Pancreas (tissue), 10 donors: ENCODE measurements at places on chromosomes 5 and 9.

DNA sequence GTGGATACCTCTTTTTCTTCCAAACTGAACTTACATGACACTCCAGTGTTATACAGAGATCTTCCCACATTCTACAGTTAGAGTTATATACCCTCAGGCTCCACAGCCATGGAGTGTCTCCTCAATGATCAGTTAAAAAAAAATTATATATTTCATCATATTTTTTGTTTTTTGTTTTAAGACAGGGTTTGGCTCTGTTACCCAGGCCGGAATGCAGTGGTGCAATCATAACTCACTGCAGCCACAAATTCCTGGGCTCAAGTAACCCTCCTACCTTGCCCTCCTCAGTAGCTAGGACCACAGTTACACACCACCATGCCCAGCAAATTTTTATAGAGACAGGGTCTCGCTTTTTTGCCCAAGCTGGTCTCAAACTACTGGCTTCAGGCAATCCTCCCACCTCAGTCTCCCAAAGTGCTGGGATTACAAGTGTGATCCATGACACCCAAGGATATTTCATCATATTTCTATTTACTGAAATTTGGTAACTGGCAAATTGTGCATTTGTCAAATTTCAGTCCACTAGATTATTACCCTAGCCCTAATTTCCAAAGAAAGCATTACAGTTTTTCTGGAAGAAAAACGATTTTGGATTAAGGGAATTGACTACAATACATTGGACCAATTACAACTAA is 18.1 kb upstream of the SCAI start:
- DNase-seq: no peak
- no peaks in the 10 kb centered on the region for H3K4me1 ChIP-seq
- no peak overlapping the region for H3K4me3 ChIP-seq
- H3K36me3 ChIP-seq: no peaks in the 10 kb centered on the region
- H3K27me3 ChIP-seq: no peaks in the 10 kb centered on the region

DNA sequence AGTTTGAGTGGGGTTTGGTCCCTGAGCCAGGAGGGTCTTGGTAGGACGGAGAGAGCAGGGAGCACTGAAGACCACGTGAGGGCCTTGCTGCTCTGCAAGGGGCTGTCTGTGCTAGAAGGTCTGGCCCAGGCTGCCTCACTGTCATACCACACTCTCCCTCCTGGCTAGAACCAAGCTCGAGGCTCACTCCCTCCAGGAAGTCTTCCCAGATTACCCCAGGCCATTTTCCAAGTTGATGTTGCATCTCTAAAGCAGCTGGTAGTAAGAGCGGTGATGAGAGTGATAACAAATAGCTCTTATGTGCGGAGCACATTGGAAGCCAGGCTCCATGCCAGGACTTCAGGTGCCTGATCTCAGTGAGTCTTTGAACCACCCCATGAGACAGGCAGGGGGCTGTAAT is 6.6 kb downstream of the MYMK start:
- H3K4me1 ChIP-seq: no peaks in the 10 kb centered on the region
- H3K27me3 ChIP-seq: no peaks in the 10 kb centered on the region
- H3K4me3 ChIP-seq: no peak overlapping the region
- DNase-seq: no peak
- no peaks in the 10 kb centered on the region for H3K36me3 ChIP-seq

- no peaks in the 10 kb centered on the region for H3K36me3 ChIP-seq
- no peaks in the 10 kb centered on the region for H3K27me3 ChIP-seq
- no peaks in the 10 kb centered on the region for H3K4me1 ChIP-seq
- no peak overlapping the region for H3K27ac ChIP-seq
Measured at GRCh38 chr5:128228521-128228920, 145.0 kb downstream of the SLC12A2 start.

DNA sequence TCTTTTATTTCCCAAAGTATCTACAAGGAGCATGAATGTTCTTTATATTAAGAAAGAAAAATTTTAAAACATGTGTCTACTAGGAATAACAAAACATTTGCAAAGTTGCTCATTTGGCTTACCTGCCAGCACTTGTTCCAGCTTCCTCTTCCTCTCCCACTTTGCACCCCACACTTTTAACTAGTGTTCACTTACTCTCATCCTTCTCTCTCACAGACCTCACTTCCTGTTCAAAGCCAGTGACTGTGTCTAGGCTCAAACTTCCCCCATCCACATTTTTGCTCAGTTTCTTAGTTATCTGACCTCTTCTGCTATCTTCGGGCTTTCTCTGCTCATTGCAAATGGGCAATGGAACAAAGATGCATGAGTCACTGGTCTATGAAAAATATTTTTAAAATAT is 512.2 kb upstream of the ZNF462 start:
- no peak overlapping the region for H3K27ac ChIP-seq
- no peak for DNase-seq
- no peaks in the 10 kb centered on the region for H3K36me3 ChIP-seq
- no peaks in the 10 kb centered on the region for H3K4me1 ChIP-seq
- no peak overlapping the region for H3K4me3 ChIP-seq

DNA sequence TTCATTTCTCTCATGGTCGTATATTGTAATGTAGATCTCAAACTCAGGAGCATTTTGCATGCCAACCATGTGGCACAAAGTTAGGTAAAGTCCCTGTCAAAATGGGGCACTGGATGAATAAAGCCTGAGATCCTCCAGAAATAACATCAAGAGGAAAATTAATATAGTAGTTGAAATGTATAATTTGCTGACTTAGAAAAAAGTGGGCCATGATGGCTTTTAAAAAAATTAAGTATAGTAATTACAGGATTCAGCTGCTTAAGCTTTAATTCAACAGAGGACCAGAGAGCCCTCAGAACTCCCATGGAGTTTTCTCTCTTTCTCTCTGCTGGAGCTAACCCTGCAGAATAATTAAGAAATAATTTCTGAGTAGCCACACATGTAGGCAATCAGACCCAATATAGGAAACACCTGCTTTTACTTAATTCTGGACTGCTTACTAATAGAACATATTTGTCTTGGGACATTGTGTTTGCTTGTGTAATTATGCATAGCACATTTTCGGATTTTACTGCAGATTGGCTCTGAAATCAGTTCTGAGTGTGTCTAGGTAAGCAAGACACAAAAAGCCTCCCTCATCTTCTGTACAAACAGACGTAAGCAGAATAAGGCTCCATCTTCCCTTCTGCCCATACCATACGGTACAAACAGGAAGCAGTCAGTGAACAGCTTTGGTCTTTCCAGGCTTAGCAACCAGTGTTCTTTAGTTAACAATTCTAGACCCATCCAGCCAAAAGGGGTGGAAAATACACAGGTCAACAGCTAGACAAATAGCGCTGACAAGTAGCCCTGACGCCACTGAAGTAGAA is 26.5 kb upstream of the PCSK1 start:
- H3K36me3 ChIP-seq: no peaks in the 10 kb centered on the region
- no peak overlapping the region for H3K4me3 ChIP-seq
- no peak for DNase-seq

DNA sequence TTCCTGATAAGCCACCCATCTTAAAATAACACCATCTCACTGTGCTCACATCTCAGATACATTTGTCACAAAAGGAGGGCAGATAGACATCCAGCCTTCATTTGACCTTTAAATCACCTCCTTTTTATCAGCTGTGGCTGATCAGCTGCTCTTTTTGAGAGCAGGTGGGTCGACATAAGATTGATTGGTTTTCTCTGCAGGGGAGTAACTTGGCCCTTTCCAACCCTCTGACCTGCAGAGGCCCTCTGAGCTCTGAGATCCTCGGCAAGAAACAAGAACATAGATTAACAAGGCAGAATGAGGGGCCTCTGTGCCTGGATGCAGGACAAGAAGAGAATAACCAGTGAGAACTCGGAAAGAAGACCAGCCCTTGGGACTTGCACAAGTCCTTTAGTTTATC is 33.5 kb upstream of the GLRA1 start:
- H3K4me1 ChIP-seq: no peaks in the 10 kb centered on the region
- DNase-seq: no peak
- no peaks in the 10 kb centered on the region for H3K36me3 ChIP-seq
- H3K27me3 ChIP-seq: no peaks in the 10 kb centered on the region
- no peak overlapping the region for H3K27ac ChIP-seq

- H3K27me3 ChIP-seq: no peaks in the 10 kb centered on the region
- H3K4me3 ChIP-seq: no peak overlapping the region
- no peaks in the 10 kb centered on the region for H3K4me1 ChIP-seq
- H3K36me3 ChIP-seq: no peaks in the 10 kb centered on the region
- no peak overlapping the region for H3K27ac ChIP-seq
- DNase-seq: no peak
Measured at GRCh38 chr5:9282211-9282610, 263.7 kb downstream of the SEMA5A start.

DNA sequence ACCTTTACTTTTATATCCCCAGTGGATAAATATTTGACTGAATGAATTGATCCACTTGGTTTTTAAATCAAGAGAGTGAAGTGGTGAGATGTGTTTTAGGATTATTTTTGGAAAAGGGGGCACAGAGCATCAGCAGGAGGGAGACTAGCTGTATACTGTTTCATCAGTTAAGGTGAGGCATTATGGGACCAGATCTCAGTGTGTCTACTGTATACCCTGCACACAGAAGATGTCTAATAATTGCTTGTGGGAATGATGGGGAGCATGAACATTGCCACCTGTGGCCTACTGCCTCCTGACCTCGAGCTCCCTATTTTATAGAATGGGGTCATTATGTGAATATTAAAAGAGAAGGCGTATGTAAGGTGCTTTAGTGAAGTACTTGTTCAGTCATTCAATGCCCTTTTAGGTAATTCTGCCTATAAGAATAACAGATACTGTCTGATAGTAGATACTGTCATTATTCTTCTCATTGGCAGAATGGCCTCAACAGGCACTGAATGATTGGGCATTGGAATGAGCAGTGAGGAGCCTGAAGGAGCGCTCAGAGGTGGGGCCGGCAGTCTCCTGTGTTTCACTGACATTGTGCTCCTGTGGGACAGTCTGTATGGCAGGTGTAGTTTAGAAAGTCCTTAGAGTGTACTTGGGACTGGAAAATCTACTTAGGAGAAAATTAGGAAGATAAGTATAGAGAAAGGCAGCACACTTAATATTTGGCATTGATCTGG is 47.4 kb upstream of the FAM120AOS start:
- H3K27me3 ChIP-seq: no peaks in the 10 kb centered on the region
- H3K4me1 ChIP-seq: peaks cover 8% of the 10 kb centered on the region

DNA sequence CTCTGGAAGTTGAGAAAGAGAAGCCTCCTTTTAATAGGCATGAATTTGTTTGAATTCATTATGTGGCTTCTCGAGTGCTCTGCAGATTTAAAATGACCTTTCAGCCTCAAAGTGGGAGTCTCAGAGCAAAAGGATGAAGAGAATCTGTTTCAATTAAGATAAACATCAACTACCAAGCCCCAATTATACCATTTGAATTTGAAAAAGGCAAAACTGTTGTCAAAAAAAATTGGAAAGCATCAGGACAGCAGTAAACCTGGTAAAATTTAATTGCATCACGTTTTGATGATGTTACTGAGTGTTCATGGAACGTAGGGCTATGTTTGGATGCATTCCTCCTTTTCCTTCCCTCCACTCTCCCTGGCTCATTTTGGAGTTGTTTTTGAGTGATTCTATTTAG is 637.2 kb downstream of the PDE4D start:
- no peaks in the 10 kb centered on the region for H3K27me3 ChIP-seq
- no peaks in the 10 kb centered on the region for H3K4me1 ChIP-seq
- no peak for DNase-seq
- H3K27ac ChIP-seq: no peak overlapping the region
- no peaks in the 10 kb centered on the region for H3K36me3 ChIP-seq

DNA sequence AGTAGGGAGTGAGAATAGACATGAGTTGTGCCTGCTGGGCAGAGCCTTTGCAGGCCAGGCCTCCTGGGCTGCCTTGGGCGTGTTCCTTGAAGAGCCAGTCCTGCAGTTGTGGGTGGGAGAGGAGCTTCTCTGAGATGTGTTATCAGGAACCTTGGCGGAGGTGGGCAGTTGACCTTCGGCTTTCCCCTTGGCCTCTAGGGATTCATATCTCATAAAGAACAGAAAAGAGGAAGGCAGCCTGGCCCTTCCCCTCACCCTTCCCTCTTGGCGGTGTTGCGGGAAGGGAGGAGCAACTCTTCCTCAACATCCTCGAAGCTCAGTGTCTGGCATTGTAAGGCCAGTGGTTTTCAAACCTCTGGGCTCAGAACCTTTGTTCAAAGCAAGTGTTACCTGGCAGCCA is 59.2 kb downstream of the DAPK1 start:
- no peaks in the 10 kb centered on the region for H3K27me3 ChIP-seq
- no peak overlapping the region for H3K4me3 ChIP-seq
- H3K27ac ChIP-seq: no peak overlapping the region
- H3K36me3 ChIP-seq: no peaks in the 10 kb centered on the region
- no peak for DNase-seq

DNA sequence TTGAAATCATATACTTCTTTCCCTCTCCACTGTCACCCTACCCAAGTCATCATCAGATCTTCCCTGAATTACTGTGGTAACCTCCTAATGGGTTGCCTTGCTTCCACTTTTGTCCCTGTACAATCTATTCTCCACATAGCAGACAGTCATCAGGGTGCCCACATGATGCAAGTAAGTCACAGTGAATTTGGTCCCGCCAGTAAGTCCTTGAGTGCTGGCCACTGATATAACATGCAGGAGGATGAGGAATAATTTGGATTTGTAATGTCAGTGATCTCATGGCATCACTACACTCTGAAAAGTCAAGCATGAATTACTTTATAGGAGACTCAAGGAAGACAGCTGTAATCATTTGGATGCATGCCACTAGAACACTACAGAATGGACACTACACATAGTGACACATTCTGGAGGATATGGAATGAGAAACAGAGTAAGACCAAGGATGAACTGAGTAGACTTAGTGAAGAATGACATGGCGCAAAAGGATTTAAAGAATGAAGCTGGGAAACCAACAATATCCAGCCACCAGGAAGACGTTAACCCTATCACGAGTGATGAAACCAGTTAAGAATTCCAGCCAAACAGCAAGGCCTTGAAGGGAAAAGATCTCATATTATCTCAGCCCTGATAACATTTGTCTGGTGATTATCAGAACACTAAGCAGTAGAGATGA is 28.6 kb downstream of the MARCHF3 start:
- H3K27me3 ChIP-seq: no peaks in the 10 kb centered on the region
- no peak for DNase-seq
- H3K27ac ChIP-seq: no peak overlapping the region
- no peak overlapping the region for H3K4me3 ChIP-seq
- no peaks in the 10 kb centered on the region for H3K36me3 ChIP-seq

GRCh38 chr5:135437422-135437795 is 9.7 kb downstream of the DCANP1 start:
- H3K36me3 ChIP-seq: no peaks in the 10 kb centered on the region
- no peak overlapping the region for H3K4me3 ChIP-seq
- no peak for DNase-seq
- no peak overlapping the region for H3K27ac ChIP-seq
- H3K27me3 ChIP-seq: no peaks in the 10 kb centered on the region
- H3K4me1 ChIP-seq: no peaks in the 10 kb centered on the region
